Hair follicle dermal papilla cell (primary cell): ENCODE measurements at places on chromosomes 12 and 14. TPM values are rescaled to one million over a fixed set of nuclear protein-coding genes. Genes with fewer than 3 reads are reported as not detected.

Gene DAO
- total RNA-seq, result not detected in 2 replicates

Gene MYH6
- total RNA-seq, result not detected in 2 replicates

Gene ANO2
- 1.1 TPM in 1 of 2 replicates, not detected in the other for total RNA-seq

Gene DNAH10
- total RNA-seq, result 0.36 and 0.81 TPM in 2 replicates

Gene ACOT6
- 0.16 TPM in 1 of 2 replicates, not detected in the other for total RNA-seq
